ENCODE measurements at places on chromosomes 2 and 18.
A peak's percentile ranks its signal among the peaks of the same experiment; 100 is the strongest.

- no peak for DNase-seq
Observed at GRCh38 chr18:49857708-49858107, 44.4 kb upstream of the ACAA2 start.

- DNase-seq, result no peak
Observed at GRCh38 chr18:55416791-55417190, 171.2 kb downstream of the TCF4 start.

GRCh38 chr2:69452687-69453086 is 15.5 kb upstream of the NFU1 start:
- no peak for DNase-seq

- no peak for DNase-seq
Observed at GRCh38 chr2:85130407-85130806, 2.8 kb upstream of the TCF7L1 start.

DNA sequence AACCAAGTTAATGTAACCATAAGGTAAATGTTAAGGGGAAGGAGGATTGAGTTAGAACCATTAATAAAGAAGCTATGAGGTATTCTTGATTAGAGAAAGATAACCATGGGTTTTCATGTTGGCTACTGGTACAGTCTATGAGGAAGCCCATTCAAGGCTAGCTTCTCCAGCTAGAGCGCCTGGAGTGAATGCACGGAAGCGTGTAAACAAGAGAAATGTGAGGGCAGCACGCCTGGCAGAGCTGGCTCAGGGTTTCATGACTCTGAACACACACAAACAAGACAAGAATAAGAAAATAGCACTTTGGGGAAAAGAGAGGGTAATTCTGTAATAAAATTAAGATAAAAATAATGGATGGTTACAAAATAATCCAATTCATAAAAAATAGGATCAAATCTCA is 255.3 kb downstream of the PDE11A start:
- no peak for DNase-seq

GRCh38 chr18:49876536-49876935 is 63.2 kb upstream of the ACAA2 start:
- no peak for DNase-seq

- peak; percentile 23 for DNase-seq
Observed at GRCh38 chr2:196468394-196468793, 171.1 kb upstream of the CCDC150 start.

DNA sequence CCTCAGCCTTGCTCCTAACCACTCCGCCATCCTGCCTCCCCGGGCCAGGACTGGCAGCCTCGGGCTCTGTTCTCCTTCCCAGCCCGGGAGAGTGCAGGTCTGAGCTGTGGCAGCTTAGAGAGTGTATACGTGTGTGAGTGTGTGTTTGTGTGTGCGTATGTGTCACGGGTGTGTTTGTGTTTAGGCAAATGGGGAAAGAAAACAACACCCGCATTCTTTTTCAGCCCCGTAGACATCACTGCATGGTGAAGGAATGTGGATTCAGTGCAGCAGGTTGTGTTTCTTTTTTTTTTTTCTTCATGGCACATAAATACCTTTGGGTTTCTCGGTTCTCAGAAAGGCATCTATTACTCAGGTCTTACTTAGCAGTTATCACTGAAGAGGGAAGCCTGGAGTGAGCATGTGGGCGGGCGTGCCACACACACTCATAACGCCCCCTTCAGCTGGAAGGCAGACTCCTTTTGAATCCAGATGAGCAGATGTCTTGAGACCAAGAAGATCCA is 44.2 kb downstream of the GLI2 start:
- peak; percentile 32 for DNase-seq

DNA sequence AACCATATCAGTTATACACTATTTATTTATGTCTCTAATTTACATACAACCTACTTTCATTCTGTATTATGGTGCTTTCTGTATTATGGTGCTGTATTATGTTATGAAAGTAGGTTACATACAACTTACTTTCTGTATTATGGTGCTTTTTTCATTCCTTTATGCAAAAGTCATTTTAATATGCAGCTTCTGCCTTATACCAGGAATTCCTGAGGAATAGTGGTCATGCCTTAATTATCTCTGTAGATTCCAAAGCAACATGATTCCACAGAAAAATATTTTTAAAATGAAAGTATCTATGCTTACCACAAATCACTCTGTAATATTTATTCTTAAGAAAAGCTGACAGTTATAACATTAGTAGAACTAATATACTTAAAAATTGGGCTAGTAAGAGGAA is 922.0 kb upstream of the NRXN1 start:
- DNase-seq, result no peak

All from PC-3 (cell line).